Smooth muscle cell of bladder (primary cell): ENCODE measurements at places on chromosomes 2 and 18. TPM values are rescaled to one million over a fixed set of nuclear protein-coding genes. Genes with fewer than 3 reads are reported as not detected.

SCYGR3 gene
- not detected in 2 replicates for total RNA-seq

RALB gene
- 41.7 and 50.3 TPM in 2 replicates for total RNA-seq

PDE1A gene
- 27.2 and 42.4 TPM in 2 replicates for total RNA-seq

HOXD9 gene
- total RNA-seq = 0.18 and 0.28 TPM in 2 replicates

CXCR4 gene
- 0.92 TPM in 1 of 2 replicates, not detected in the other for total RNA-seq

GPBAR1 gene
- total RNA-seq = 0.14 and 0.37 TPM in 2 replicates

TFPI gene
- 275 and 292 TPM in 2 replicates for total RNA-seq

RNU2-63P gene
- total RNA-seq = 325 TPM in 1 of 2 replicates, not detected in the other

TEX44 gene
- not detected in 2 replicates for total RNA-seq

ZBTB7C gene
- under 0.01 TPM in 2 replicates for total RNA-seq

MOGAT1 gene
- total RNA-seq = not detected in 2 replicates

RTP5 gene
- total RNA-seq = not detected in 2 replicates

TMEM18 gene
- 13.4 and 14.4 TPM in 2 replicates for total RNA-seq
